ENCODE measurements at places on chromosomes 5 and 9. TPM values are rescaled to one million over a fixed set of nuclear protein-coding genes. Genes with fewer than 3 reads are reported as not detected.

Gene IFNA21
- not detected for total RNA-seq

DNA sequence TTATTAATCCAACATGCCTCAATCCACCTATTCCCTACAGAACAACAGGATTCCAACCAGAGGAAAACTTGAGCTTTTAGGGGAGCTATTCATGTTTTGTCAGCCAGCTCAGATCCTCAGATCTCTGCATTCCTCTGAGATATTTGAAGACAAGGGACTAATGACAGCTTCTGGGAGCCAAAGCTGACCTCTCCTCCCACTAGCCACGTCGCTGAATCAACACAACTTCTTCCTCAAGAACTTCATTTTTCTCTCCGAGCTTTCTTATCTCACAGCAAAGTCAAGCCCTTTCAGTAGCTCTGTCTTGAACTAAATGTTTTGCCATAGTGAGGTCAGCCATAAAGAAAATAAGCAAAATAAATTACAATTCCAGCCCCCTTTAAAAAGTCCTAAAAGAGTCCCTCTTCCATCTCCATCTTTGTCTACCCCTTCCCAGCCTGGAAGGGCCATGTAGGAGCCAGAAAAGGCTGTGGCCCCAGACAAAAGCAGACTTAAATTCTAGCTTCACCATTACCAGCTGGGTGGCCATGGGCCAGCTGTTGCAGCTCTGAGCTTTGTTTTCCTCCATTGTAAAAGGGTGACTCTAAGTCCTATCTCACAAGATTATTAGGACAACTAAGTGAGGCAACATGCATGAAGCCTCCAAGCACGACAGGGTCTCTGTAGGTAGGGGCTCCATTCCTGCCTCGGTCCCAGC lies 65.0 kb downstream of the HSD17B3 start:
- H3K4me3 ChIP-seq = no peak overlapping the region
- H3K27ac ChIP-seq = no peak overlapping the region
- no peaks in the 10 kb centered on the region for H3K36me3 ChIP-seq
- H3K27me3 ChIP-seq = peaks cover 8% of the 10 kb centered on the region
- DNase-seq = no peak

- no peak overlapping the region for H3K27ac ChIP-seq
- H3K4me3 ChIP-seq = no peak overlapping the region
- H3K36me3 ChIP-seq = no peaks in the 10 kb centered on the region
- peaks cover 7% of the 10 kb centered on the region for H3K4me1 ChIP-seq
Measured at GRCh38 chr5:134112726-134113362, 1.6 kb upstream of the TCF7 start.

DNA sequence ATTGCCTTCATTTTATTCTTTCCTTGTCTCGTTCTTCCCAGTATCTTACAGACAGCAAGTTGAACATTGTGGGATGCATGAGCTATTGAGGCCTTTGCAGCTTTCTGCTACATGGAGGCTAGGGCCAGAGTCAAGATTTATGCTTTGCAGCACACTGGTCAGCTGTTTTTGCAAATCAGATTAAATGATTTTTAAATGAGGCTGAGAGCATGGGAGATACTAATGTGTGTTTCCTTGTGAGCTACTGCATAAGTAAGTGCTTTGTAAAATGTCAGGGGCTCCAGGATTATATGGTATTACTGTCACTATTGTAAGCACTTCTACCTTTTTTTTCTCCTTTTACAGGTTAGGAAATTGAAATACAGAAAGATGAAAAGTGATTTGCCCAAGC lies 111.0 kb upstream of the CDKN2B start:
- H3K36me3 ChIP-seq = peaks cover 13% of the 10 kb centered on the region
- H3K27me3 ChIP-seq = no peaks in the 10 kb centered on the region
- no peak for DNase-seq
- H3K4me3 ChIP-seq = no peak overlapping the region

Gene PCDHAC1
- total RNA-seq = 5.8 TPM

DNA sequence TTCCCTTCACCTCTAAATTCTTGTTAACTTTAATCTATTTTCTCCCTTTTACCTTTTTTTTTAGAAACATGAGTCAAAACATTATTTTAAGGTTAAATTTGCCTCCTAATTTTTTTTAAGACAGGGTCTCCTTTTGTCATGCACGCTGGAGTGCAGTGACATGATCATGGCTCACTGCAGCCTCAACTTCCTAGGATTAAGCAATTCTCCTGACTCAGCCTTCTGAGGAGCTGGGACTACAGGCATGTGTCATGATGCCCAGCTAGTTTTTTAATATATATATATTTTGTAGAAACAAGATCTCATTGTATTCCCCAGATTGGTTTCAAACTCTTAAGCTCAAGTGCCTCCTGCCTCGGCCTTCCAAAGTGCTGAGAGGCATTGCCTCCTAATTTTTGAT lies 424.7 kb upstream of the FAM174A start:
- H3K36me3 ChIP-seq = no peaks in the 10 kb centered on the region
- no peak for DNase-seq
- no peaks in the 10 kb centered on the region for H3K4me1 ChIP-seq
- H3K27me3 ChIP-seq = peaks cover 4% of the 10 kb centered on the region
- no peak overlapping the region for H3K27ac ChIP-seq

Gene SPAAR
- 0.70 TPM for total RNA-seq

Measured in chondrocyte (in vitro differentiated cells).